HT-29 (cell line): ENCODE measurements at places on chromosomes 16 and 17.

DNA sequence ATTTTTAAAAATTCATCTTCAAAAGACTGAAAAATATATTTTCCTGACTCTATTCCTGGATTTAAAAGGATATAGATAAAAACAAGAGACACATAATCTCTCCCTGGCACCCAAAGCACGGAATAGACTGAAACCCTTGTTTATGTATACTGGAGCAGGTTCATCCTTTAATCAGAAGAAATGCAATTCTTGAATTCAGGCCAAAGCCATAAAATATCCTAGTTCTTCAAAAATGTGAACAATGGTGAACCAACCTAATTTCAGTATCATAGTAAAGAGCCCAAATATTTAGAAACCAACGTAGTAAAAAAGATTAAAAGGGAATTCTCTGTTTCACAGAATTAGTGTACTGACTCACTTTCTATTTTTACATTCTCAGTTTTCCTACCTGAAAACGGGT is 188.5 kb upstream of the C17orf78 start:
- no peak for DNase-seq

DNA sequence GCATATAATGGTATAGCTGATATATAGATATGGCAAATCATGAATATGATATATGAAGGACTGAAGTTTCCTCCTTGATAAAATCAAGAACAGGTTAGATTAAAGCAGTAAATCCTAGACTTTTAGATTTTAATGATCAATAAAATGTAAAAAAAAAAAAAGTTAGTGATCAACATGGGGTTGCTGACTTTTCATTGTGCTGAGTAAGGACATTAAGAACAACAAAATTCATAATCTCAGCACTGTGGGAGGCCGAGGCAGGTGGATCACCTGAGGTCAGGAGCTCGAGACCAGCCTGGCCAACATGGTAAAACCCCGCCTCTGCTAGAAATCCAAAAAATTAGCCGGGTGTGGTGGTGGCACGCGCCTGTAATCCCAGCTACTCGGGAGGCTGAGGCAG is 10.4 kb upstream of the CHD3 start:
- DNase-seq, result no peak

DNA sequence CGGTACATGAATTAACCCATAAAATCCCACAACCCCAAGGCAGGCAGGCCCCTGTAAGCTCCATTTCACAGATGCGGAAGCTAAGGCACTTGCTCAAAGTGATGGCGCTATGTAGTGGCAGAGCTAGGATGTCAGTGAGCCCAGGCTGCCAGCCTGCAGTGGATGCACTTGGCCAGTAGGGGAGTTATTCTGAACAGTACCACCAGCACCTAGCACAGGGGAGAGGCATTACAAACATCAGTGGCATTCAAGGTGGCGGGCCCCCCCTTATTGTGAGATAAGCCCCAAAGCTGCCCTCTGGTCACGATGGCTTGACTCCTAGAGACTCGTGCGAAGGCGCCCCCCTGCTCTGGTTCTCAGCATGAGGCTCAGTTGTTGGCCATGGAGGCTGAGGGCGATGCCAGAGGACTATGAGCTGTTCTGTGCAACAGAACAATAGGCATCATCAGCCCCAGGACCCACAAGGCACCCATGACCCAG is 33.8 kb downstream of the GTF3C1 start:
- DNase-seq, result peak; percentile 50

DNA sequence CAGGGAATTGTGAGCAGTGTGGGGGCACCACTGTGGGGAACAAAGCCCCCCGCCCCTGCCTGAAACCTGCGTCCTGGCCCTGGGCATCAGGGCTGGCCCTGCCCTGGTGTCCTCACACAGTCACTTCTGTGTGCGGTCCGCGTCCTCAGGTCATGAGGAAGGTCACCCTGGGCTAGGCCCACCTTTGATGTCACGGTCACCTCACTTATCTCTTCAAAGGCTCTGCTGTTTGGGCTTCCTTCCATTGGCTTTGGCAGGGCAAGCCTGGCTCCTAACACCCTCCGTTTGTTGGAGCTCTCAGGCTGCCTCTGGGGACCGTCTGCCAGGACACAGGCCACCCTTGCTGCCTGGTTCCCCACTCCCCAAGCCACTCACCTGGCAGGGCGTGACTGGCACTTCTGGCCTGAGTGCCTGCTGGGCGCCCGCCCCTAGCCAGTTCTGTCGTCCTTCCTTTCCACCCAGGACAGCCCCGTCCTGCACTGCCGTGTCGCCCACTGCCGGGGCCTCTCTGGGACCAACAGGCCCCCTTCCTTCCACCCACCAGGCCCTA is 8.8 kb downstream of the CENPX start:
- DNase-seq, result no peak

- no peak for DNase-seq
Observed at GRCh38 chr17:39711851-39712250, 12.0 kb downstream of the ERBB2 start.

DNA sequence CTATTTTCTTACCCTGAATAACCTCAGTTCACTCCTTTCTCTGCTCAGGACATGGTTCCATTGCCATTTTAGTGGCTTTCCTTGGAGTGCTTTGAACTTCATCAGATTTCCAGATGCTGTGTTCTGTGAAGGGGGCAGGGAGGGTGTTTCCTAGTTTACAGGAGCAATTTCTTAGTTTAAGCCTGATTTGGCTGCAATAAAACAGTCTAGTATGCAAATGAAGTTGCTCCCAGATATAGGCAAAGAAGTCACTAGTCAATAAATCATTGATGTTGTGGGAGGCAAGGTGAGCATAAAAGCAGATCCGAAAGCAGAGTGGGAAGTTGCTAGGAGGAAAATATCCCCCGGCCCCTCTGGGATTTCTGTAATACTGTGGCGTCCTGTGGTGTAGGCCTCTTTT is 202.3 kb downstream of the HS3ST4 start:
- no peak for DNase-seq

DNA sequence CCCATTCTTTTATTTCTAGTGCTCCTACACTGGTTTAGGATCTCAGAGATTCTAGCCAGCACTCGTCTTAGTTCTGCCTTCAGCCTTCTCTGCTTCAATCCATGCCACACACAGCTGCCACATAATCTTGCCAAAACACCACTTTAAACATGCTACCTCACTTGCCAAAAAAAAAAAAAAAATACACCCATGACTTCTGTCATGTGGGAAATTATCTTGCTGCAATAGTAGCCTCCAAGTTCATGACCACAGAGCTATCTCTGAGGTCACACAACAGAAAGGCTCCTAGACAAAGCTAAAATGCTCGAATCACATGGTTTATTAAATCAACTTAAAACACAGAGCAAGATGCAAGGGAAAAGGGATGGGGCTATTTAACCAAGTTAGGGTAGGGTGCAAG is 18.1 kb downstream of the FZD2 start:
- no peak for DNase-seq

DNA sequence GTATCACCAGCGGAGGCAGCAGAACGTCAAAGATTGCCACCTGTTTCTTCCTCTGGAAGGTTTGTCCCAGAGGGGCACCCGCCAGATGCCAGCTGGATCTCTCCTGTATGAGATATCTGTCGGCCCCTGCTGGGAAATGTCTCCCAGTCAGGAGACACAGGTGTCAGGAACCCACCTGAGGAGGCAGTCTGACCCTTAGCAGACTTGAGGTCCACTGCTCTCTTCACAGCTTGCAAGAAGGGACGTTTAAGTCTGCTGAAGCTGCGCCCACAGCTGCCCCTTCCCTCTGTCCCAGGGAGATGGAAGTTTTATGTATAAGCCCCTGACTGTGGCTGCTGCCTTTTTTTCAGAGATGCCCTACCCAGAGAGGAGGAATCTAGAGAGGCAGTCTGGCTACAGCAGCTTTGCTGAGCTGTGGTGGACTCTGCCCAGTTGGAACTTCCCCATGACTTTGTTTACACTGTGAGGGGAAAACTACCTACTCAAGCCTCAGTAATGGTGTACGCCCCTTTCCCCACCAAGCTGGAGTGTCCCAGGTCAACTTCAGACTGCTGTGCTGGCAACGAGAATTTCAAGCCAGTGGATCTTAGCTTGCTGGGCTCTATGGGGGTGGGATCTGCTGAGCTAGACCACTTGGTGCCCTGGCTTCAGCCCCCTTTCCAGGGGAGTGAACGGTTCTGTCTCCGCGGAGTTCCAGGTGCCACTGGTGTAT is 92.9 kb downstream of the PHKB start:
- no peak for DNase-seq

GRCh38 chr17:37642681-37643080 is 565 bp downstream of the DDX52 start:
- peak; percentile 61 for DNase-seq

DNA sequence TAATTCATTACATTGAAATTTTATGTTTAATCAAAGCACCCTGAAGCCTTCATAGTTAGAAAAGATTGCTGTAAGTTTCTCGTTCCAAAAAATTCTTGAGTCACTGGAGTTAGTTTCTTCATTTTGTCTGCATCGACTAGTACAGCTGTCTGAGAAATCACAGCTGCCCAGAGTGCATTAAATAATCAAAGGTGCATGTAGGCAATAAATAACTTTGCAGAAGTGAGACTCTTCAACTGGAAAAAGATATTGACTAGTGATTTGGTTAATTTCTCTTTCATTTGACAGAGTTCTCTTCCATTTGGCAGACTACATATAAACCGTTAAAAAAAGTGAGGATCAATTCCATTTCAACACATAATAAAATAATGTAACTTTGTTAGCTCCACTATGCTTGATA is 234.0 kb downstream of the CNTNAP4 start:
- no peak for DNase-seq

DNA sequence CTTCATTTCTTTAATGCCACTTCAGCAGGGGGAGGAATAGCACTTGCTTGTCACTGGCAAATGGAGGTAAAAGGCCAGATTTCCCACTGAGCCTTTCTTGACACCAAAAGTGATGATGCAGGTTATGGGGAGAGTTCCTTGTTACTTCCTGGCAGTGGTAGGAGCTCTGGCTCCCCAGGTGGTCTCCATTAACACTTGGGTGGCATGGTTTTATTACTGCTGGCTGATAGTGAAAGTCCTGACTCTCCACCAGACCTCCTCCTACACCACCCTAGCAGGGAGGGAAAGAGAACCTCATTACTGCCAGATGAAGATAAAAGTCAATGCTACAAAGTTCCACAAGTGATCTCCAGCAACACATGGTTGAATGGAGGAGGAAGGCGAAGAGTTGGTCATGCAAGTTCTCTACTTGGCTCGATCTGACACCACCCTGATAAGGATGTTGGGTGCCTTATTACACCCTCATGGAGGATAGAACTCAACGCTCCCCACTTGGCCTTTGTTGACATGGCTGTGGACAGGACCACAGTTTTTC is 152.7 kb upstream of the GNAO1 start:
- no peak for DNase-seq

- no peak for DNase-seq
Observed at GRCh38 chr17:82866590-82867191, 26.9 kb upstream of the ZNF750 start.

DNA sequence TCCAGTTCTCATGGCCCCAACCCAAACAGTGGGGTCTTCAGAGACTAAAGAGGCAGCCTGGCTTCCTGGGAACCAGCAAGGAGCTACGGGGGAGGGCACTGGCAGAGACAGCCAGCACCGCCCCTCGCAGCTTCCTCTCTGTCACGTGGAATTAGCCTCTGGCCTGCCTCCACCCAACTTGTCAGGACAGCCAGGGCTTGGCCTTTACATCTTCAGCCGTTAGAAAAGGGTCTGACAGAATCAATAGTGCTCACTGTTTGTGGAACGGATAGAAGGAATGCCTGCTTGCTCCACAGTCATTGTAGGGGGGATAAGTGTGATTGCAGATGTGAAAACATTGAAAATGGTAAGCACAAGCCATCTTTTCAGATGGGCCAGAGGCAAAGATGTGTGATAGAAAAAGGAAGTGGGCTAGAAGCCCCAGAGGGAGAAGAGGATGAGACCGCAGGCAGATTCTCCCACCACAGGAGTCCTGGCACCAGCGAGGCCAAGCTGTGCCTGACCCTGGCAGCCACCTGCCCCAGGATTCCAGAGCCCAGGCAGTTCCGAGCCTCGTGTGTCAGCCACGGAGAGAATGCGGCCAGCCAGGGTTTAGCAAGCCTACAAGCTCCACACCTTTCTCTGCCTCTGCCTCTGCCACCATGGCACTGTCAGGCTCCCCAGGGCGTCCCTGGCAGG is 18.6 kb downstream of the GRIN2C start:
- no peak for DNase-seq

DNA sequence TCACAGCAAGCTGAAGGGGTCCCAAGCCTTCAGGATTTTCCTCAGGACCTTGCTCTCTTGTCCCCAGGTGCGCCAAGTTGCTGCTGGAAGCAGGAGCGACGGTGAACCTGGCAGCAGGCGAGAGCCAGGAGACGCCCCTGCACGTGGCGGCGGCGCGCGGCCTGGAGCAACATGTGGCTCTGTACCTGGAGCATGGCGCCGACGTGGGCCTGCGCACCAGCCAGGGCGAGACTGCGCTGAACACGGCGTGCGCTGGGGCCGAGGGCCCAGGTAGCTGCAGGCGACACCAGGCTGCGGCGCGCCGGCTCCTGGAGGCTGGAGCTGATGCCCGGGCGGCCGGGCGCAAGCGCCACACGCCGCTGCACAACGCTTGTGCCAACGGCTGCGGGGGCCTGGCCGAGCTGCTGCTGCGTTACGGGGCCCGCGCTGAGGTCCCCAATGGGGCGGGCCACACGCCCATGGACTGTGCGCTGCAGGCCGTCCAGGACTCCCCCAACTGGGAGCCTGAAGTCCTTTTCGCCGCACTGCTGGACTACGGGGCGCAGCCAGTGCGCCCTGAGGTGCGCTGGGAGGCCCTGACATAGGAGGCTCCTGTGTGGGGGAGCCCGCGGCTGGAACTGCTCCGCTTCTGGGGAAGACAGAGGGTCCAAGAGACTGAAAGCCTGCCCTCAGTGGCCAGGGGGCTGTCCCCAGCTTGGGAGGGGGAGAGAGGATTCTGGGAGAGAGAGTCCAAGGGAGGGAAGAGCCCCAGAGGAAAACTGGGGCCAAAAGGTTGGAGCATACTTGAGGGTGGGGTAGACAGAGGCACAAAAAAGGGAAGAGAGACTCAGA is 6.4 kb downstream of the ASB16 start:
- no peak for DNase-seq

- no peak for DNase-seq
Observed at GRCh38 chr16:11056090-11056992, 112.0 kb downstream of the CLEC16A start.

DNA sequence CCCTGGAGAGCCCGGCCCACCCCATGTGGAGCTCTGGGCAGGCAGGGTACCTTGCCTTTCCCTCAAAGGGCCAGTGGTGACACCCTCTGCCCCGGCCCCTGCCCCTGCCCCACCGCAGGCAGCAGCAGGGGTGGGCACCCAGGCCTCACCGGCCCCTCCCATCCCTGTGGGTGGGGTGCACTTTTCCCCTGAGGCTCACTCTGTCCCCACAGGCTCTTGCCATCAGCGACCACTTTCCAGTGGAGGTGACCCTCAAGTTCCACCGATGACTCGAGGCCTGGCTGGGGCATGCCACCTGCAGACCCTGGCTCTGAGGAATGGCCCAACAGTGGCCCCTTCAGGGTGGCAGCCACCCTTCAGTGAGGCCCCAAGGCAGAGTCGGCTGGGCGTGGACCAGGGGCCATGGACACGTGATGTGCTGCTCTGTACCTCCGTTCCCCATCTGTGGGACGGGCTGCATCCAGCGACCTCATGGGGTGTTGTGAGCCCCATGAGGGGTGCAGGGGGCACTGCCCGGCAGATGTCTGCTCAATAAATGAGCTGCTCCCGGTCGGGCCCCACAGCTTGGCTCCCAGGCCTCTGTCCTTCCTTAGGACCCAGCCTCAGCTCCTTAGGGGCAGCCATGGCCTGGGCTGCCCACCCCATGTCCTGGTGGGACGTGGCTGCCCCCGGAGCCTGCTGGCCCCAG is 2.0 kb downstream of the DNASE1L2 start:
- no peak for DNase-seq

GRCh38 chr16:11316331-11317015 is 28.8 kb upstream of the RMI2 start:
- no peak for DNase-seq
